ENCODE measurements at places on chromosomes 4 and X.

DNA sequence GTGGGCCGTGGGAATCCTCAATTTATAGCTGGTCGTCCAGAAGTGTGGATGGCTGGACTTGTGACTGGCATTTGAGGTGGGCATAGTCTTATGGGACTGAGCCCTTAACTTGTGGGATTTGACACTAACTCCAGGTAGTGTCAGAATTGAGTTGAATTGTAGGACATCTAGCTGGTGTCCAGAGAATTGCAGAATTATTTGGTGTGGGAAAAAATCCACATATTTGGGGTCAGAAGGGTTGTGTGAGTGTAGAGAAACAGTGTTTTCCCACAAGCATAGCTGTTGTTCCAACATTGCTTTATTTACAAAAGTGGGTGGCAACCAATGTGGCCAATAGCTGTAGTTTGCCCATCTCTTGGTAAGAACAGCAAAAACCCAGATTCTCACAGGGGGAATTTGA lies 91.3 kb downstream of the MOSPD2 start:
- no peak for DNase-seq

GRCh38 chr4:130125467-130125866 lies 1029.5 kb downstream of the C4orf33 start:
- peak; percentile 21 for DNase-seq

DNA sequence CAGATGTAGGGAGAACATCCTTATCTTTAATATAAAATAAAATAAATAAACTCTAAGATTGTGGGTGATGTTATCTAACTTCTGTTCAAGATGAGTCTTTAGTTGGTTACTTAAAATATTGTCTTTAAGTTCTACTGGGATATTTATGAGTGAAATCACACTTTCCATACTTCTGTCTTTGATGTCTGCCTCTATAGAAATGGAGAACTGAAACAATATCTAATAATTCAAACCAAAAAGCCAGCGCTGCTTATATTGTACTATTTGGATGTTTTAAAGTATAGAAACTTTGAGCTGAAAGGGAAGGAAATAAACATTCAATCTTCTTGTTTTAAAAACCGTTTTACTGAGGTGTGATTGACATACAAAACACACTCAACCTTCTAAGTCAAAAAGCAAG lies 44.8 kb upstream of the RPS6KA3 start:
- no peak for DNase-seq

DNA sequence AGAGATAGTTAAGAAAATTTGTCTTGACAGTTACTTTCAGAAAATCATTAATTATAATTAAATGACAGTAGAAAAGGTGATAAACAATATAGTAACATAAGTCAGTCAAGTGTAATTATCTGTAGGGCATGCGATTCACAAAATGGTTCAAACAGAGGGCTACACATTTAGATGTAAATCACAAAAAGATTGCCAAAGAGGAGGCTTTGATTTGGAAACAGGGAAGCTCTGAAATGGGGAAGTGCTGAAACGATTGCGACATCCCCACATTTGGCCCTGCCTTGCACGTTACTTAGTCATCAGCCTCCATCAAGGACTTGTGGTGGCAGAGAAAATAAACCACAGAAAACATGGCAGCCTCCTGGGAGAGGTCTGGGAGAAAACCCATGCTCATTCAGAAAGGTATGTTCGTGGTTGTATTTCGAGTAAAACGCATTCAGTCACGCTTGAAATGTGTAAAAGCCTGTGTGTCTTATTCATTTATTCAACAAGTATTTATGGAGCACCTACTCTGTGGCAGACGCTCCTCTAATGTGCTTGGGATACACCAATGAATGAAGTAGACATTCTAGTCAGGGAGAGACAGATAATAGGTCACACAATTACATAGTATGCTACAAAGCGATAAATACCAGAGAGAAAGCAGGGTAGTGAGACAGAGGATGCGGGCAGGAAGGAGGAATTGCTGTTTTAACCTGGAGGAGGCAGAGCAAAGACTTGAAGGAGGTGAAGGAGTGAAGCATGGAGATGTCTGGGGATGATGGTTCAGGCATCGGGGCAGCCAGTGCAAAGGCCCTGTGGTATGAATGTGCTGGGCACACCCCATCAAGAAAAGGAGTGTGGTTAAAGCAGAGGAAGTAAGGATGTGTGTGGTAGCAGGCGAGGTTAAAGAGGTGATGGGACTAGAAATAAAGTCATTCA lies 7.8 kb downstream of the RBM47 start:
- DNase-seq: peak; percentile 82

GRCh38 chr4:173214231-173214630 lies 45.6 kb downstream of the GALNT7 start:
- no peak for DNase-seq

GRCh38 chrX:47814851-47815250 lies 21.9 kb upstream of the ZNF81 start:
- DNase-seq: no peak

DNA sequence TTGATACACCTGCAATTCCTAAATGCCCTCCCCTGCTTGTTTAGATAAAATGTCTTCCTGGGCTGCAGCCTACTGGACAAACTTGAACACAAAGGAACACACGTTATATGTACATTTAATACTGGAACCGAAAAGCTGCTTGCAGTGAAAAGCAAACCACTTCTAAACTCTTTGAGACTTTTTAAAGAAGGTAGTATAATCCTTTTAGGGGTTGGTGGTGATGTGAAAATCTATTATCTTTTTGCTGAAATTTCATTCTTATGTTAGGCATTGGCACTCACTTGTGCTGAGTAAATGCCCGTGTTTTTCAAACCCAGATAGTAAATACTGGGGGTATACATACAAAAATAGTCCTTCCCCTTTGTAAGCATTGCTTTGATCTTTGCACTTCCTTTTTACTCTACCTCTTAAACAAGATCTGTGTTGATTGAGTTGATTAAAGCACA lies 2.2 kb downstream of the NFKB1 start:
- no peak for DNase-seq

DNA sequence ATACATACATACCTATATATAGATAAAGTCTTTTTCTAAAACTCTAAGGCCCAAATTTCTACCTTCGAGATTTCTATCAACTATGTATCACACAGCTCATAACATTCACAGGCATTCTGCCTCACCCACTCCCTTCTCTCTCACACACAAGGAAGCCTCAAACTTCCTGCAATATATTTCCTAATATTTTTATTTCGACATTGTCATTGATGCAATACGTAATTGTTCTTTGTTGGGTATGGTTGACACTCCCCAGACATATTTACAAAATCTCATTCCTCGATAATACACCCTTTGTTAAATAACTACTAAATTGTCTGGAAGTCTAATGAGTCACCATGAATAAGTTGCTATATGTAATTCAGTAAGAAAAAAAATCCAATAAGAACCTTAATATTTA lies 143.5 kb downstream of the HNRNPD start:
- no peak for DNase-seq

DNA sequence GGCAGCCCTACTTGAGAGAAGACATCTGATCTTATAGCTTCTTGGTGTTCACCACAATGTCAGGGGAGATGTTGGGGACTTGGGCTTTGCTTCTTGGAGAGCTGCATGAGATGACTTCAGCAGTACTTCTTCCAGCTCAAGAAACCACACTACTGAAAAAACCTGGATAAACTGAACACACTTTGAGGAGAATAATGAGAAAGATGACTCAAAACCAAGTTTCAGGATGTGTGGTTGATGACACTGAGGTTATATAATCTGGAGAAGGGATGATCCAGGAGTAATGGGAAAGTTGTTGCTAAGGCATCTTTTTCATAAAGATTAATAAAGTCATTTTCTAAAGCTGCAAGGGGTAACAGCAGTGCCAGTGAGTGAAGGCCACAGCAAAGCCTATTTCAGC lies 58.4 kb upstream of the PNPLA4 start:
- no peak for DNase-seq

GRCh38 chr4:96154676-96155075 lies 314.8 kb downstream of the PDHA2 start:
- DNase-seq: no peak

DNA sequence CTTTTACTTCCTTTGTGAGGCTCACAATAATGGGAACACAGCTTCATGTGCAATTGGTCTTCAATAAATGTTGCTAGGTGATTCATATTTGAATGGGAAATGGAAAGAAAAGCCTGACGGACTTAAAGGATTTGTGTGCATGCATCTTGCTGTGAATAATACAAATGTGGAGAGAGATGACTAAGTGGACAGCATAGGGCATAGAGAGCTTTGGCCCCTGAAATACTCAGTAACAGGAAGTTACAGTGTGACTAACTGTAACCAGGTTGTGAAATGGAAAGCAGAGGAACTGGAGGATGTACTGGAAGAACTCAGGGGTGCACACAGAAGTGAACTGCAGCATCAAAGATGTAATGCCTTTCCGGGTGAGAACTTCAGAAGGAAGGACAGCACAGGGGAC lies 206.7 kb downstream of the MGST2 start:
- DNase-seq: no peak
